T-cell (primary cell): ENCODE measurements at places on chromosomes 11 and 22. TPM values are rescaled to one million over a fixed set of nuclear protein-coding genes. Genes with fewer than 3 reads are reported as not detected.

GRCh38 chr22:21791635-21792625 is 56.3 kb upstream of the YPEL1 start:
- H3K27me3 ChIP-seq, result no peaks in the 10 kb centered on the region
- no peaks in the 10 kb centered on the region for H3K4me1 ChIP-seq
- DNase-seq, result no peak
- peak overlapping the region; percentile 12 for H3K27ac ChIP-seq
- H3K36me3 ChIP-seq, result peaks cover 36% of the 10 kb centered on the region

- H3K27ac ChIP-seq, result no peak overlapping the region
- H3K27me3 ChIP-seq, result peaks cover 21% of the 10 kb centered on the region
- no peak overlapping the region for H3K4me3 ChIP-seq
These were observed 41.7 kb downstream of the OTOG start for GRCh38 chr11:17588721-17589120.

- no peaks in the 10 kb centered on the region for H3K27me3 ChIP-seq
- peak overlapping the region; percentile 86 for H3K4me3 ChIP-seq
- no peaks in the 10 kb centered on the region for H3K36me3 ChIP-seq
These were observed 728 bp upstream of the POGLUT3 start for GRCh38 chr11:108498816-108499408.

The KCNK4 gene
- 0.33 TPM for total RNA-seq

The KREMEN1 gene
- not detected for total RNA-seq

The P2RY6 gene
- total RNA-seq, result not detected
